ENCODE measurements at places on chromosomes 4 and X.
A peak's percentile ranks its signal among the peaks of the same experiment; 100 is the strongest.

DNA sequence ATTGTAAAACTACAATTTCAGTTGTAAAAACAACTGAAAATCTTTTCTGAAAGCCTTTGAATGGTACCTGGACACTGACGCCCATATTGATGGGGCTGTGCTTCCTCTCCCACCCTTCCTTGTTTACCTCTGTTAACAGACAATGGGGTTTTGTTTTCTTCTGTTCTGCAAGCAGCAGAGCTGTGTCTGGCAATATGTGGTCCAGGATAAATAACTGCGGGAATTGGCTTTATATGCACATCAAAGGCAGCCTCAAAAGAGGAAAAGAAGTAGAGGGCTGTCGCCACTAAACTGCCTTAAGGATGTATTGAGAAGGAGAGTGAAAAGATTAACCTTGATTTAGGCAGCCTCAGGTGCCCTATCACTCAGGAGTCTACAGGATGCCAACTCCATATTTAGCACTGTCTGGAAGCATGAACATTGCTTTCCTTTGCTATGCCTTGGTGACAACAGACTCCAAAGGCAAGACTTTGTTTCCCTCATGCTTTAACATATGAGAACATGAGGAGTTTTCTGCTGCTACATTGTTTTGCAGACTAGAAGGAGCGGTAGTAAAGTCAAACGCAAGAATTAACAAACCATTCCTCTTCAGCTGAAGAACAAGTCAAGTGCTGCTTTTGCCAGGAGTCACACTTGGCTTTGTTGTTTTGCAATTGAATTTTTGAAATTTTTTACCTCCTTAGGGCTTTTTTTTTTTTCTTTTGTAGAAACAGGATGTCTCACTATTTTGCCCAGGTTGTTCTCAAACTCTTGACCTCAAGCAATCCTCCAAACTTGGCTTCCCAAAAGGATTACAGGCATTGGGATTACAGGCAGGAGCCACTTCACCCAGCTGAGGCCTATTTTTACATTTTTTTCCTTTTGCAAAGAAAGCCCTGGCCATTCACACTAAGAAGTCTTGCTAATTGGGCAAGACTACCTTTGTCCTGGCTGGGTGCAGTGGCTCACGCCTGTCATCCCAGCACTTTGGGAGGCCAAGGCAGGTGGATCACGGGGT, 3.0 kb downstream of the IL21 start:
- no peak for DNase-seq

- DNase-seq, result no peak
Observed at GRCh38 chr4:14361084-14361483, 641.2 kb upstream of the CPEB2 start.

DNA sequence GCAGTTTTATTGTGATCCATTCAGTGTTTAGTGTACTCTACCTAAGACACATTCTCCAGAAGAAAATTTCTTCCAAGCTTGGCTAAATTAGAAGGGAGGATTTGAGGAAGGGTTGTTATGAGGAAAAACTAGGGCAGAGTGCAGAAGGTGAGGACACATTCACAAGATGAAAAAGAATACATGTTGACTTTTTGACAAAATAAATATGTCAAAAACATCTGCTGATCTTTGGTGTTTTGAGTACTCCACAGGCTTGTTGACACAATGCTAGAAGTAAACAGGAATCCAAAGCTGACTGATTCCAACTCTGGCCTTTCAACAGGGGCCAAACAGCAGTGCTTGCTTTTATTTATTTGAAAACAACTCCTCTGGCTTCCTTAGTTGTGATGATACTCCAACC, 125.8 kb upstream of the SLC7A11 start:
- DNase-seq, result no peak

DNA sequence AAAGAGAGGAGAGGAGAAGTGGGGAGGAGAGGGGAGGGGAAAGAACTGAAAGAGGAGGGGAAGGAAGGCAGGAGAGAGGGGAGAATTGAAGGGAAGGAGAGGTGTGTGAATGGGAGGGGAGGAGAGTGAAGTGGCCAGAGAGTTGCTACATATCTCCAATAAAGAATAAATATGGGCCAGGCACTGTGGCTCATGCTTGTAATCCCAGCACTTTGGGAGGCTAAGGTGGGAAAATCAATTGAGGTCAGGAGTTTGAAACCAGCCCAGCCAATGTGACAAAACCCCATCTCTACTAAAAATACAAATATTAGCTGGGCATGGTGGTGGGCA, 482.4 kb downstream of the NAF1 start:
- DNase-seq, result no peak

DNA sequence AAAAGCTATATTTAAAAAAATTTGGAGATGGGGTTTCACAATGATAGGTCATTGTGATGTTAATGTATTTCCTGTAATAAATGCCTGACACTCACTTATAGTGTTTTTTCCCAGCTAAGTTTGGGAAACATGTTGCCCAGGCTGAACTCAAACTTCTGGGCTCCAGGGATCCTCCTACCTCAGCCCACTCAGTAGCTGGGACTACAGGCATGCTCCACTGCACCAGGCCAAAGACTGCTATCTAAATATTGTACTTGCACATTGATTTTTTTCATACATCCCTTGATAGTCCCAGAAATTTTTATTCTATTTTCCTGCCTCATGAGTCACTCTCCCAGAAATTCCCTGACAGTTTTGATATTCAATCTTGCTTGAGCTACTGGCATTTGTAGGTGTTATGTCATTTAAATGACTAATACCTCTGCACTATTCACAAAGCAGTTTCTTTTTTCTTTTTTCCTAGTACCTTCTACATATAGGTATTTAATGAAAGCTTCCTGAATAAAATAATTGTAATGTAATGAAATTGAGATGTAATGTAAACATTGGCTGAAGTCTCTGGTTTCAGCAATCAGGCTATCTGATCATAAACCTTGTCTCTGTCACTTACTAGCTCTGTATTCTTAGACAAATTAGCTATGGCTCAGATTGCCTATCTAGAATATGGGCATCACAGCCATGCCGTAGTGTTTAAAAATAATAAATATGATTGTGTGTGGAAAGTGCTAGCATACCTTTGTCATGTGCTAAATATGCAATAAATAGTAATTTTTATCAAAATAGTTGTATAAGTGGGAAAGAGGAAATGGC, 1973.0 kb upstream of the AGA start:
- DNase-seq, result no peak

GRCh38 chr4:139131209-139131870, 45.7 kb downstream of the ELF2 start:
- no peak for DNase-seq

- DNase-seq, result peak; percentile 32
Observed at GRCh38 chr4:181194096-181194495, 1049.1 kb upstream of the TENM3 start.

DNA sequence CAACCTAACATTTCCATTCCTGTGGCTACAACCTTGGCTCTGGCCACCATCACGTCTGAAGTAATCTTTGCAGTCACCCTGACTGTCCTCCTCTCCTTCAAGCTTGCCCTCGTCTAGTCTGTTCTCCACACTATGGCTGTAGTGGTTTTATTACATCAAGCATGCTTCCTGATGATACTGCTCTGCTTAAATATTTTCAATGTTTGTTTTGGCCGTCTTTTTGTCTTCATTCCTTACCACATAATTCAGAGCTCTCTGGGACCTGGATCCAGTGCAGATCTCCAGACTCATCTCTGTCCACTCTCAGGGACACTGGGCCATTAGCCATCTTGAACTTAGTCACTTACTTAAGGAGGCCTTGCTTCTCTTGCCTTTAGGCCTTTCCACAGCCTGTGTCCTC, 27.7 kb upstream of the FREM3 start:
- DNase-seq, result peak; percentile 74

GRCh38 chr4:3783693-3784306, 17.6 kb downstream of the ADRA2C start:
- no peak for DNase-seq

DNA sequence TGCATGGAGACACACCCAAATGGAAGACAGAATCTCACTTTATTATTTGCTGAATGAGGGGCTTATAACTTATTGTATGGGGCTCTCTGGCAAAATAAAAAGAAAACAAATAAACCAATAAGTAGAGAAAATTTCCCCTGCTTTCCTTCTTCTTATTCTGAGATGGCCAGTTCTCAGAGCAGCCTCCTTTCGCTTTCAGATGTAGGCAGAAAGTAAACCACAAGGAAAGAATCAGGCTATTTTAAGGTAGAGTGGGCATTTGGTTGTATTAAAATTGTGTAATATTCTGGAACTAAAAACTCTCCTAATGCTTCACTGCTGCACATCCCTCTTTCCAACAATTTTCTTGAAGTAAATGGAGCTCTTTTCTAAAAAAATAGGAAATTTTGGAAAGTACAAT, 241.8 kb downstream of the GALNTL6 start:
- no peak for DNase-seq

DNA sequence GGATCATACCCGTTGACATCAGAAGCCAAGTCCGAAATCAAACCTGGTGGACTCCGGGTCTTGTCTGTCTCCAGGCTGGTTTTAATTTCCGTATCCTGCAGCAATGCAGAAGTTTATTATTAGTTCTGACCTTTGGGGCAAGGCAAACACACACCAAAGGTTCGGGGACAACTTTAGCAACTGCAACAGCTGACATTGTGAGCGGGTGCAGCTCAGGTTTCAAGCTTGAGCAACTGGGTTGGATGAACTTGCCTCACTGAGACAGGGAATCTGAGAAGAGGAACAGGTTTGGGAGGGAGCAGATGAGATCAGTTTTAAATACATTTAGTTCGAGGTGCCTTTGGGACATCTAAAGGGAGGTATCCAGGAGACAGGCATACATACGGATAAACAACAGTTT, 110.7 kb downstream of the GNL3L start:
- peak; percentile 45 for DNase-seq

DNA sequence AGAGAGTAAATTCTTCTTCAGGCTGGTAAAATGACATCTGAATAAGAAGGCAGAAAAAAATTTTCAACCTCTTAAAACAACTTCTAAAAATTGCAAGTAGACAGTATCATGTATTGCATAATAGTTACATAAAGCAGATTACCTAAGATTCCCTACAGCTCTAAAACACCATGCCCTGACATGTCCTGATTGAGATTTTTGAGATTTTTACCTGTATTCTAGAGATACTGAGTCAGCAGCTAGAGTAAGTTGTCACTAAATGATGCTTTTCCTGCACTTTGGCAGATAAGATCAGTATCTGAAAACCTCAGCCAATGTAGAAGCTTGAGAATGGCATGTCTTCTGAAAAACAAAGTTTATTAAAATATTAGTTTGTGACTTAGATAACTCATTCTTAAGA, 713.6 kb downstream of the CCSER1 start:
- no peak for DNase-seq

DNA sequence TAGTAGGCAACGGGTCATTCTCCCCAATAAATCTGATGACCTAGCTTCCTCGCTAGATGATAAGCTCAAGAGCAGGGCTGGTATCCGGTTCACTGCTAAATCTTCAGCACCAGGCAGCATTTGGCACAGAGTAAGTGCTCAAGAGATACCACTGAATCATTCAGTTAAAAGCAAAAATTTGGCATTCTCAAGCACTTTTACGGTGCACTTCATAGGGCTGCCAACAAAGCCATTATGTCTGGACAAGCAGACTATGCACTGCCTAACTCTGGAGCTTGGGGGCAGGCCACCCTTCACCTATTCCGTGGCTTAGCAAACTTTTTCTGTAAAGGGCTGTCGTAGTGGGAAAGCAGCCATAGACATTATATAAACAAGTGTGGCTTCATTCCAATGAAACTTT, 23.8 kb upstream of the CXorf38 start:
- DNase-seq, result no peak

DNA sequence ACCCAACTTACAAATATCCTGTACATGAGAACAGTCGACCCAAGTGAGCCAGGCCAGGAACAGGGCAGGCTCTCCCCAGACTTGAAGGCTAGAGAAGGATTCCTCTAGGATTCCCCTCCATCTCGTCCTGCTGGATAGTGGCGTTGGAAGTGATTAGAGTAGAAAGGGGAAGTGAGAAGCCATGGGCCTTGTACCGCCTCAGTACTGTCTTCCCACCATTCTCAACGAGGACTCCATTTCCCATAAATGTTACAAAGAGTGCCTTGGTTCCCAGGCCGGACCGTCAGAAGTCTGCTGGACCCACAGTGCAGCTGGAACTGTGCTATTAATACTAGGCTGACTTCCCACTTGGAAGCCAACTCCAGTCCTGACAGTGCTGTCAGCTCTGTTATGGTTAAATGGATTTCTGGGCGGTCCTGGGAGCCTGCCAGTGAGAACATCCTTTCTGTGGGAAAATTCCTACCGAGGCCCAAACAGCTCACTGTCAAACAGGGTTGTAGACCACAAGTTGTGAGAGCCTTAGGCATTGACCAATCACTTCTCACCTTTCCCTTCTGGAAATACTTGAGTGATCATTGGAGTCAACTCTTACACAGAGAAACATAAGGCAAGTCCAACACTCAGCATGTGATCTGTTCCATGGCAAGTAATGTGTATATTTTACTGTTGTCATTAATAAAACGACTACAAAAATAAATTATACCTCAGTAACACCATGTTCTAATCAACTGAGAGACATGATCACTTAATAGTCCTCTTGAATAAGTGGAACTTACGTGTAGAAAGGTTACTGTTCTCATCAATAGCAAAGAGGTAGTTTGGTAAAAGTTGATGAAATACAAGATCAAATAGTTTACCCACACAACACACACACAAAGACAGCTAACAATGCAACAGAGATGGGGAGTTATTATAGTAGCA, 58.4 kb downstream of the AMELX start:
- peak; percentile 97 for DNase-seq

All from fibroblast of mammary gland (primary cell).